Activated T-cell treated with anti-CD3 and anti-CD28 coated beads, Interleukin-2, amount 50 U/mL, for 72 hours (primary cell): ENCODE measurements at places on chromosomes 11 and 22. TPM values are rescaled to one million over a fixed set of nuclear protein-coding genes. Genes with fewer than 3 reads are reported as not detected.

CRACR2B gene
- total RNA-seq = 5.5 TPM

H19 gene
- not detected for total RNA-seq

CCDC87 gene
- 0.10 TPM for total RNA-seq

SLC22A6 gene
- total RNA-seq = not detected

PATE1 gene
- total RNA-seq = not detected

NPTXR gene
- 6.4 TPM for total RNA-seq

LBHD1 gene
- total RNA-seq = 13.0 TPM
